ENCODE measurements at places on chromosomes 3 and 15.

- DNase-seq, result no peak
Measured at GRCh38 chr3:29099296-29099695, 181.6 kb upstream of the RBMS3 start.

- DNase-seq, result no peak
Measured at GRCh38 chr15:55937040-55937439, 56.4 kb downstream of the NEDD4 start.

- DNase-seq, result no peak
Measured at GRCh38 chr15:67074886-67075229, 9.5 kb downstream of the SMAD3 start.

DNA sequence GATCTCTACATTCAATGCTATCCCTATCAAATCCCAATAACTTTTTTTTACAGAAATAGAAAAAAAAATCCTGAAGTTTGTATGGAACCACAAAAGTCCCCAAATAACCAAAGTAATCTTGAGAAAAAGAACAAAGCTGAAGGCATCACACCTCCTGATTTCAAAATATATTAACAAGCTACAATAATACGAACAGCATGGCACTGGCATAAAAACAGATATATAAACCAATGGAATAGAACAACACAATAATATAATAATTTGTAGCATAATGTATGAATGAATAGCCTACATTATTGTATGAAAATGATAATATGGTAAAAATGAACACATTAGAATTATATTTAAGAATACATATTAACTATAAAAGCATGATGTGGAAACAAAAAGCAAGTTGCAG lies 76.7 kb upstream of the TMC3 start:
- no peak for DNase-seq

GRCh38 chr3:174355505-174355904 lies 503.6 kb upstream of the NAALADL2 start:
- peak; percentile 6 for DNase-seq

DNA sequence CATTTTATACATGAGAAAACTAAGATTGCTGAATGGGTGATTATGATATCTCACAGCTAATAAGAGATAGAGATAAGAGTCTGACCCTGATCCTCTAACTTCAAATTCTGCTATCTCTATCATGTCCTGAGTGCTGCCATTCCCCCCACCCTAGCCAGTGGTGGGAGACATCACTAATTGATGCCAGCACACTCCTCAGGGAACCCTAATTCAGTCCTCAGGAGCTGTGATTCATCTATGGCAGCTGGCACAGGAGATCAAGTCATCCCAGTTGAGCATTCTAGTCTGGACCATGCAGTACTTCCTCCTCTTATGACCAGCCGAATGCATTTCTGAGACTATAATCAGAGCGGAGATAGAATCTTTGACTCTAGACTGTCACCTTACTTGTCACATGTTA lies 71.9 kb downstream of the SYNM start:
- no peak for DNase-seq

DNA sequence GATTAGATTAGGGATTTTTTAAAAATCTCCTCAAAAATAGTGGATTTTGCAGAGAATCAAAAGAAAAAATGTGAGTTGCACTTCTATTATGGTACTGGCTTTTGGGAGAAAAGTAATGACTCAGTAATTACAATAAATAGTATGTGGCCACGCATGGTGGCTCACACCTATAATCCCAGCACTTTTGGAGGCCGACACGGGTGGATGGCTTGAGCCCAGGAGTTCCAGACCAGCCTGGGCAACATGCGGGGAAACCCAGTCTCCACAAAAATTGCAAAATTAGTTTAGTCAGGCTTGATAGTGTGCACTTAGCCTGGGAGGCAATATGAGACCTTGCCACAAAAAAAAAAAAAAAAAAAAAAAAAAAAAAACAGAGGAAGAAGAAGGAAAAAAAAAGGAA lies 1098.2 kb downstream of the ZPLD1 start:
- DNase-seq, result no peak

DNA sequence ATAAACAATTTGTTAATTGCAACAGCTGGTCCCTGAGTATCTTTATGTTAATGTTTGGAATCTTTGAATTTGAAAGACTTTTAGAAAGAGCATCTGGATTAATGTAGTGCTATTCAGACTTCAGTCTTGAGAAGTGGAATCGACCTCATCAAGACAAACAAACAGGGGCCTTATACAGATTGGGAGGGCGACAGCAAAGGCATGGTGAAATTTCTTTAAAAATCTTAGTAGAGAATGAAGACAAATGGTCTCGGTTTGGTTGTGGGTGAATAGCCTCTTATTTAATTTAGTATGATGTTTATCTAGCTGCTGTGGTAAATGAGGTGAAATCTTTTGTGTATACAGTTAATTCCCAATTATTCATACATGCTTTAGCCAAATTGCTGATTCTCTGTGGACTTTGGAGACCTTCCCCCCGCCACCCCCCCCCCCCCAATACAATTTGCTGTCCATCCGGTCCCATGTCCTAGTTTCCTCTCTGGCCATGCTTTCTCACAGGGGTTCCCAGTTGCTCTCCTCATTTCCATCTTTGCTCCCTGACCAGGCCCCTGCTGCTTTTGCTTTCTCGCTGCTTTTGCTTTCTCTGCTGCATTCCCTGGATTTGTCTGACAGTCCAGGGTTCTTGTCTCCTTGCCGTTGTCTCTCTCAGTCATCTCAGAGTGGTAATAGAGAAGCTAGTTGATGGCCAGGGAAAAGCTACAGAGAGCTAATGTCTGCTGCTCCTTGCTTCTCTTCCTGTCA lies 135.3 kb downstream of the FNDC3B start:
- no peak for DNase-seq

DNA sequence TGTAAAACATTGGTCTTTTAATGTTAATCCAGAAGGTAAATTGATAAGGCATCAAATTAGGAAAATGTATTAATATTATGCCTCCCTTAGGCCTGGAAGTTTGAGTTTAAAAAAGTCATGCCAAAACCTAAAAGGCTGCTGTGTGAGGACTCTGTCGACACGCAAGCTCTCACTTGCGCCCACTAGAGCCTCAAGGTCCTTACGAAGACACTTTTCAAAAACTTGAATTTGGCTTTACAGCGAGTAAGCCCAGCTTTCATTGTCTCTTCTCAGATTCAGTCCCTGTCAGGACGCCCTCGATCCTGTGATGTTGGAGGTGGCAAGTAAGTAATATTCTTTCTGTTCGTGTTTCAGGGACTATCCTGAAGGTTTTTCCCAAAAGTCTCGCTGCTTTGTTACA lies 89.7 kb downstream of the CRTC3 start:
- no peak for DNase-seq

DNA sequence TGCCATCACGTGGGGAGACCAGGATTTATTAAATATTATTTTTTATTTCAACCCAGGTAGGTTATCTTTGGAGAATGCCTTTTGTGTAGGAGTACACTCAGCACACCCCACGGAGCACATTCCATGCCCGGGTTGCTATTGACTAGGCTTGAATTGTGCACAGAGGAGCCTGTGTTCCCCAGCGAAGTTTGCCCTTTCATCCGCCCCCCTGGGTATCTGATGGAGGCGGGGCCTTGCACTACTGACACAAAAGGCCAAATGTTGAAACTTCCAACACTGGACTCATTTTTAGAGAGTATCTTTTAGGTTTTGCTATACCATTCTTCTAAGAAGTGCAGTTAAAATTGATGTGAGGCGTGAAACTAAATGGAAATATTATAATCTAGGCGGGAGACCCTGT lies 39.3 kb upstream of the PPP4R2 start:
- no peak for DNase-seq

- DNase-seq, result peak; percentile 43
Measured at GRCh38 chr3:120348065-120348990, 826 bp downstream of the LRRC58 start.

- DNase-seq, result no peak
Measured at GRCh38 chr3:157073810-157074209, 86.1 kb downstream of the CCNL1 start.

- no peak for DNase-seq
Measured at GRCh38 chr15:75213768-75214221, 12.1 kb downstream of the C15orf39 start.
